Left lung (tissue), 14 donors: ENCODE measurements at places on chromosomes 3 and 15. TPM values are rescaled to one million over a fixed set of nuclear protein-coding genes. Genes with fewer than 3 reads are reported as not detected.

DNA sequence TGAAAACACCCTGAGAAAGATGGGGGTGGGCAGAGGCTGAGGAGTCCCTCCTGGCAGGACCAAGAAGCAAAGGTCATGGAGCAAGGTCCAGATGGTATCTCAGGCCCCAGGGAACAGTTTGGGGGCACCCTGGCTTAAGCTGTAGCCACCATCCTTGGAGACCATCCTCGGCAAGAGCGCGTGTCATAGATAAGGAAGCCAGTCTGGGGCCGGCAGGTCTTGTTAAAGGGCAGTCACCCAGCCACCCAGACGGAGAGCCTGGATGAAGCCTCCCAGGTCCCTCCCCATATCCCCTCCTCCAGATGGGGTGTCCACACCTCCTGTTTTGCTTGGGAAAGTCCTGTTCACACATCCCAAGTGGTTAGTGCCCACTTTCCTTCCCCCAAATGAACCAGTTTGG, 191.1 kb downstream of the KLF13 start:
- DNase-seq: no peak

DNA sequence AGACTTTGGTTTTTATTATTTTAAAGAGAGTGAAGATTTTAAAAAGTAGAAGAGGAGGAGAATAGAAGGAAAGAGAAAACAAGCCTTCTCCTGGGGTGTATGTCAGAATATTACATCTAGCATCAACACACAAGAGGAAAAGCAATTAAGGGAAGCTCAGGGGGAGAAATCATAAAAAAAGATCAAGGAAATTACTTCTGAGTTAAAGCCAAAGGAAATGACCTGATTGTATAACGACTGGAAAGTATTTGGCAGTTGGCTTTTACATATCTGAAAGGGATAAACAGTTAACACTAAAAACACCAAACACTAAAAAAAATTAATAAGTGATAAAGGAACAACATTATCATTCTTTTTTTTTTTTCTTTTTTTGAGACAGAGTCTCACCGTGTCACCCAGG, 58.4 kb downstream of the CPNE4 start:
- no peak for DNase-seq

- DNase-seq: no peak
These were observed 69.2 kb downstream of the KLHL25 start for GRCh38 chr15:85725564-85725963.

GRCh38 chr3:186225603-186226002, 116.7 kb upstream of the ETV5 start:
- DNase-seq: no peak

DNA sequence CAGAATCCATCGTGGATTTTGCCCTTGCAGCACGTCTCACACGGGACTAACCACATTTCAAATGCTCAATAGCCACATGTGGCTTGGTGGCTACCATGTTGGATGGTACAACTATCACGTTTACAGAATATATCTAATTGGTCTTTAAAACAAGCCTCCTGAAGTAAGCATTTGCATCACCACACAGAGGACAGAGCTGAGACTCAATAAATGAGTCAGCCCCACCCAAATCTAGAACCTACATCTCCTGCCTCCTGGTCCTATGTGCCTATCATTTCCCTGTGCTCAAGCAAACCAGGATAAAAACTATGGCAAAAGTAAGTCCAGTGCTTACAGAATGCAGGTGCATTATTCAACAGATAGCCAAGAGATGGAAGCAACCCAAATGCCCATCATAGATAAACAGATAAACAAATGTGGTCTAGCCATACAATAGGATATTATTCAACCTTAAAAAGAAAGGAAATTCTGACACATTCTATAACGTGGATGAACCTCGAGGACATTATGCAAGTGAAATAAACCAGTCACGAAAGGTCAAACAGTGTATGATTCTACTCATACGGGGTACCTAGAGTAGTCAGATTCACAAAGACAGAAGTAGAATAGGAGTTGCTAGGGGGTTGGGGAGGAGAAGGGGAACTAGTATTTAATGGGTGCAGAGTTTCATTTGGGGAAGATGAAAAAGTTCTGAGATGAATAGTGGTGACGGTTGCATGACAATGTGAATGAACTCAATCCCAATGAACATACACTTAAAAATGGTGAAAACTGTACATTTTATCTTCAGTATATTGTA, 43.9 kb downstream of the SRGAP3 start:
- DNase-seq: no peak

- no peak for DNase-seq
These were observed 387.0 kb downstream of the ERC2 start for GRCh38 chr3:56081246-56081645.

DNA sequence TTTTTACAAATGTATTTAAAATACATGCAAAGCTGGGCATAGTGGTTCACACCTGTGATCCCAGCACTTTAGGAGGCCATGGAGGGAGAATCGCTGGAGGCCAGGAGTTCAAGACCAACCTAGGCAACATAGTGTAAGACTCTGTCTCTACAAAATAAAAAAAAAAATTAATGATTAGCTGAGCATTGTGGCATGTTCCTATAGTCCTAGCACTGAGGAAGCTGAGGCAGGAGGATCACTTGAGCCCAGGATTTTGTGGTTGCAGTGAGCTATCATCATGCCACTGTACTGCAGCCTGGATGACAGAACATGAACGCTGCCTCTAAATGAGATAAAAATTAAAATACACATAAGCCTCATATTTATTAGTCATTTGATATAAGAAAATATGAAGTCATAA, 142.8 kb downstream of the TCF12 start:
- no peak for DNase-seq

- DNase-seq: no peak
These were observed 100.1 kb upstream of the PLSCR5 start for GRCh38 chr3:146705225-146705624.

- no peak for DNase-seq
These were observed 13.0 kb downstream of the SUCLG2 start for GRCh38 chr3:67641451-67641850.

- DNase-seq: peak; percentile 16
These were observed 403.0 kb upstream of the ONECUT1 start for GRCh38 chr15:53193149-53193548.

- DNase-seq: peak; percentile 94
These were observed 50.6 kb downstream of the SLC6A6 start for GRCh38 chr3:14452740-14453710.

GRCh38 chr3:115099134-115099985, 47.7 kb downstream of the ZBTB20 start:
- DNase-seq: peak; percentile 24

- no peak for DNase-seq
These were observed 35.6 kb downstream of the FRMD5 start for GRCh38 chr15:44159492-44159891.

GRCh38 chr3:122618614-122619013, 41.2 kb downstream of the PARP15 start:
- DNase-seq: no peak

DNA sequence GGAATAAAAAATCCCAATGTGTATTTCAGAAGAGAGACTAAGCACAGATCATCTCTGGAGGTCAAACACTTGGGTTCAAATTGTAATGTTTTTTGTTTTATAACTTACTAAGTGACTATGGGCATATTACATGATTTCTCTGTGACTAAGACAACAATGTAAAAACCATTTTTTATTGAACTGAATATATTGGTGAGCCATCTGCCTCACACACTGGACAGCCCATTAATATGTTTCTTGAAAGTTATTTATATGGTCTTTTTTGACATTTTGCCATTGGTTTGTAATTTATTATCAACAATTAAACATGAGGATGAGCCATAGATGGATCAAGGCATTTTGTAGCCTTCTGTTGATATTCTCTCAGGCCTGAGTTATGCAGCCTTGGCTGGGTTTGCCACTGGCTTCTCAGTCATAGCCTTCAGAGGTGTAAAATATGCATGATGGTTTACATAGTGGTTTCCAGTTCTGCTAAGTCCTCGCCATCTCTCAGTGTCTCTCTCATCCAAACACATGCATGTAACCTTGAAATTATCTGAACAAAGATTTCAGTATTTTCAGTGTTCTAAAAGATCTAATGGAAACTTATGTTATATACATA, 997.2 kb downstream of the DIPK2A start:
- no peak for DNase-seq

DNA sequence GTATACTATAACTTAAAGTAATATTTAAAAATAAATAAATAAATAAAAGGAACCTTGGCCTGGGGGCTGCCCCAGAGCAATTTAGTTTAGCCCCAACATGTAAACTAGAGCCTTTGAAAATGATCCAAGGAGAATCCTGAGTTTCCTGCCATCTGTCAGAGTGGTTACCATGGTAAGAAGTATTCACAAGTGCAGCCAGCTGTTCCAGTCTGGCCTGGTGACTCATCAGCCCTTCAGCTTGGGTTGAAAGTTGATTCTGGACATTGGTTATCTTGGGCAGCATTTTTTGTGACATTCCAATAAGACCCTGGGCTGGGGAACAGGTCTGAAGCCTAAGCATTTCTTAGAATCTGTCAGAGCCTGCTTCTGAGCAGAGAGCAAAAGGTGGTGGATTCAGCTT, 72.7 kb upstream of the LRTM1 start:
- peak; percentile 76 for DNase-seq

DNA sequence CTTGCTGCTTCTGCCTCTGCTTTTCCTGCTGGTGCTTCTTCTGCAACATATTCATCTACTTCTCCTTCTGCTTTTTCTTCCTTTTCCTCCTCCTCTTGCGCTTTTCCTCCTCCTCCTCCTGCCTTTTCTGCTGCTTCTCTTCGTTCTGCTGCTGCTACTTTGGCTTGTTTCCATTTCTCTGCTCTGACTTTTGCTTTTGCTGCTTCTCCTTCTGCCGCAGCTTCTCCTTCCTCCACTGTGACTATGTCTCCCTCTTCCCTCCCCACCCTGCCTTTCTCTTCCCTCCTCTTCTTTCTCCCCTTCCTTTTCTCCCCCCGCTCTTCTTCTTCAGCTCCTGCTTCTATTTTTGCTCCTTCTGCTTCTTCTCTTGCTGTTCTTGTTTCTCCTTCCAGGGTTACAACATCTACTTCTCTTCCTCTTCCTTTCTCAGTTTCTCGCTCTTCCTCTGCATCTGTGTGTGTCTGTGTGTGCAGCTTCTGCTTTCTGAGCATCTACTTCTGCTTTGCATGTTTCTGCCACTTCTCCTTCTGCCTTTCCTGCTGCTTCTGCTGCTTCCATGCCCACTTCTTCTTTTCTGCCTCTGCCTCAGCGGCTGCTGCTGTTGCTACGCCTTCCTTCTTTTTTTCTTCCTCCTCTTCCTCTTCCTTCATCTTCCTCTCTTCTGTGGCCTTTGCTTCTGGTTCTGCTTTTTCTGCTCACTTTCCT, 51.4 kb downstream of the FAM43A start:
- DNase-seq: no peak

- no peak for DNase-seq
These were observed 158.7 kb downstream of the USP13 start for GRCh38 chr3:179811321-179812095.

- peak; percentile 64 for DNase-seq
These were observed 39.6 kb downstream of the TGM4 start for GRCh38 chr3:44913868-44914468.

- DNase-seq: no peak
These were observed 288.6 kb downstream of the CLSTN2 start for GRCh38 chr3:140223631-140224030.

GRCh38 chr15:95620934-95621579, 709.4 kb upstream of the NR2F2 start:
- no peak for DNase-seq

The BSN gene
- polyA plus RNA-seq: 1.1 TPM

The DNAH1 gene
- polyA plus RNA-seq: 14.0 TPM

The CEMIP gene
- 29.4 TPM for polyA plus RNA-seq

The CPEB1 gene
- polyA plus RNA-seq: 5.0 TPM

The HEG1 gene
- 65.0 TPM for polyA plus RNA-seq

The RTP4 gene
- polyA plus RNA-seq: 0.72 TPM

The TP63 gene
- 0.90 TPM for polyA plus RNA-seq

The GRAMD2A gene
- polyA plus RNA-seq: 8.8 TPM

The GATM gene
- 15.4 TPM for polyA plus RNA-seq

The MINAR1 gene
- 0.51 TPM for polyA plus RNA-seq

The GPR27 gene
- 2.9 TPM for polyA plus RNA-seq

The EMC7 gene
- 61.2 TPM for polyA plus RNA-seq
